ENCODE measurements at places on chromosomes 7 and 10.

DNA sequence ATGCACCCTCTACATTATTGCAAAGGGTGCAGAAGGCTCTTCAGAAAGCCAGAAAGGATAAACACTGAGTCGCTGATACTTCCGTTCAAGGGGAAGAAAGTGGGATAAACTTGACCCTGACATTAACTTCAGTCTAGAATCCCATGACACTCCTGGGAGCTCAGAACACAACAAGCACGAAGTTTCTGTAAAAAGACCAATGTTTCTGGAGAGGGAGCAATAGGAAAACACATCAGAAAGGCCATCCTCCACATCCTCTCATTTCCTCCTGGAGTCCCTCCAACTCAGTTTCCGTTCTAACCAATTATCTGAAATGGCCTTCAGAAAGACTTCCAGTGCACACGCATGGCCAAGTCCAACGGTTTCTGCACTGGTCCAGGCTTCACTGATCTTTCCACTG is 113.5 kb downstream of the SORBS1 start:
- no peak for DNase-seq

- DNase-seq = no peak
Measured at GRCh38 chr7:141497391-141497790, 53.8 kb upstream of the AGK start.

DNA sequence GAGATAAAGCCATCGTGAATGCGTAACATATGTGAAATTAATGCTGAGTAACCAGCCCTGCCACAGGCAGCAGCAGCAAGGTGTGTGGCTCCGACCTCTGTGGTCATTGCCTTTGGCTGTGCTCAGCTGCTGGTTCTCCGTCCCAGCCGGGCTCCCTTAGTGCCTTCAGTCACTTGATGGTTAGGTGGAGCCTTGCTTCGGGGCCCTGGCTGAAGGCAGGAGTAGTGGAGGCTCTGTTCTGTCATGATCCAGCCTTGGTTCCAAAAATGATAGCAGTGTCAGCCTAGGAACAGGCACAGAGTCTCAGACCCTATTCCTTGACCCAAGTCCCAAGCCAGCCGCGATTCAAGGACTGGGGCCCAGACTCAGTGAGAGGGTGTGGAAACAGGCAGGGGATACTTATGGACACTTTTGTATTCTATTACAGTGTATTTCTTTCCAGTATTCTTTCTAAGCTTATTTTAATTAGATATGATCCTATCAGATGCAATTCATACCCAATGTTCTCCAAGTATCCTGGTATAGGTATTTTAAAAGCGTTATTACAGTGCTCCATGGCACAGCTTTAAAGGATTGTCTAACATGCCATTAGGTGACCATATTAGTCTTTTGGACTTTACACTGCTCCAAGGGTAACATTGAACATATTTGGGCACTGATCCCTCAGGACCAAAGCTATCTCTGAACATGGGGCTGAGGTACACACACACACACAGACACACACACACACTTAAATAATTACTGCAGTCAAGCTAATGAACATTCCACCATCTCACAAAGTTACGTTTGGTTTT is 9.0 kb downstream of the SCART1 start:
- no peak for DNase-seq

DNA sequence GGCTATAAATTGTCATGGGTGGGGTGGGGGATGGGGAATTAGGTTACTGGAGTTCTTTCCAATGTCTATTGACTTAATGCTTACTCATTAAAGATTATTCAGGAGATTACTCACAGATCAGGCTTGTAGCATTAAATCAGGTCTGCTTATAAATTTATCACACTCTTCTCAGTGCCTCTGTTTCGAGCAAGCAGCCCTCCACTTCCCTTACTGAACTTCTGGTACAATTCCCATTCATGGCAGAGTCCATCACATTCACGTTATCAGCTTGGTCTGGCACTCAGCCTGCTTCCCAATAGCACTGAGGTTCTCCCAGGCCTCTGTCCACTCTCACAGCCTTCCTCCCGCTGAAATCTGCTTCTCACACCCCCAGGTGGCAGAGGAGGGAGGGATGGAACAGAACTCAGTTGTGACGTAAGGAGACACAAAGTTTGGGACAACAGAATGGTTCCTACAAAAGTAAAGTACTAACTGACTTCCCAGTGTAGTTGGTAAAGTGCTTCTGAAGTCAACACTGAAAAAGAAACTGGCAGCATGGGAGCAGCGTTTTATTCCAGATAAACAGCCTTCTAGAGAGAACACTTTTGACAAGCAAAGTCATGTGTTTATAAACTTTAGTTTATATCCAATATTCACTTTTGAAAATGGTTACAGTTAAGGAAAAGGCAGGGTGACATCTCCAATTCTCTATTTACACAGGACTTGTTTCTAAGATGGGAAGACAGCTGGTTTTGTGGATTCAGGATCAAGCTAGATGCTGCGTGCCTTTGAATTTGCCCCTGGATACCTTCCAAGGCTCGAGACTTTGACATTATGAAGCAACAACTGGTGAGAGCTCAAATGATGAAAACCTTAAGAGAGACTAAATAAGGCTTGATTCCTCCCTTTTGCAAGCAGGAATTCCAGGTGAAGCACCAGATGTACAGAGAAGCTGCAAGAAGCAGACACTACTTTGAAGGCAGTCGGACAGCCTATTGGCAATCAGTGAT is 81.4 kb downstream of the ATXN7L1 start:
- no peak for DNase-seq

DNA sequence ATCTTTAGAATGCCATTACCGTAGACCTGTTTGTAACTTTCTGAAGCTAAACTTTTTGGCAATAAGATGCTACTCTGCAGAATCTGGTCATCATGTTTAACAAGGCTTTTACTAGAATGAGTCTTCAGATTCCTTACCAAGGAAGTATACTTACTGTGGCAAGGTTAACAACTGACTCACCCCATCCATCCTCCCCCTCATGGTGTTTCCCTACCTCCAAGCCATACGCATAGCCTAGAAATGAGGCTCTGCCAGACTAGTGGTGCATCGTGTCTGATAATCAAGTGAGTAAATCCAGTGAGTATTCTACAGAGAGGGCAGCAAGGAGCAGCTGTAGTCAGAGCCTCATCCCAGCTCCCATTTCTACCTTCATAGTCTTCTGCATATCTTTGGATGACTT is 223.6 kb downstream of the IPMK start:
- no peak for DNase-seq

DNA sequence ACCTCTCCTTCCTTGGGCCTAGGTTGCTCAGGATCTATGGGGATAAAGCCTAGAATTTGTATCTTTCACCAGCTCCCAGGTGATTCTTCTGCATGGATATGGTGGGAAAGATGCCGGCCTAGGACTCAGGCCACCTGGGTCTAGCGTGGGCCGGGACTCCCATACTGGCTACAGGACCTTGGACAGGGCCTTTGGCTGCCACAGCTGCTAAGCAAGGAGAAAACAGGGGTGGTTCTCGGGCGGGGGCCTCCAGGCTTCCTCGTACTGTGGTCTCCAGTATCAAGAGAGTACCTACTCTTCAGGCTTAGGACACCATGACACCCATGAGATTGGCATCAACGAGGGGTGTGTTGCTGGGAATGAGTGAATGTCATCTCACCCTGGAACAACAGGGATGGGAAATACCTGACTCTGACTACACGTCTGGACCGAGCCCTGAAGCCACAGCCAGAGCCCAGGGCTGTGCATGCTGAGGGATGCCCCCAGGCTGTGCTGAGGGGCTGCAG is 120.3 kb upstream of the ADAM12 start:
- DNase-seq = no peak

DNA sequence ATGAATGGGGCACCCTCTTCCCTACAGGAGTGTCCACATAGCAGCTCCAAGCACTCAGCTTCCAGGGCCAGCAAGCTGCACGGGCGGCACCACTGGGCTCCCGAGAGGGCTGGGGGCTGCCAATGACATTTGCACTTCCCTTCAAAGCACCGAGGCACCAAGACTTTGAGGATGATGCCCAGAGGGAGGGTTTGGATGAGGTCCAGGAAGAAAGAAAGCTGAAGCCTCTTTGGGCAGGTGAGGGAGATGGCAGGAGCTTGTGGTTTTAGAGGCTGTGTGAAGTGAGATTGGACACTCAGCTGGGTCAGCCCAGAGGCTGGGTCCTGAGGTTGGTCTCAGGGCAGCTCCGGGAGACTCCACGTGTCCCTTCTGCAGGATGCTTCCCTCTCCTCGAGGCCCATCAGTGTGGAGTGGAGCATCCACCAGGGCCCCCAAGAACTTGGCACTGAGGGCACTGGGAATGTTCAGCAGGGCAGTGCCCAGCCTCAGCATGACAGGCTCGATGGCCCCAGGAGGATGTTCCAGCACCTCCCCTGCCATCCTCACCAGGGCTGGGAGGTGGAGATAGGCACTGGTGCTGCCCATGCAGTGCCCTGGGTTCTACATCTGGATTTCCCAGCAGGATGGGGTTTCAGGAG is 54.9 kb upstream of the IGFBP3 start:
- DNase-seq = no peak

DNA sequence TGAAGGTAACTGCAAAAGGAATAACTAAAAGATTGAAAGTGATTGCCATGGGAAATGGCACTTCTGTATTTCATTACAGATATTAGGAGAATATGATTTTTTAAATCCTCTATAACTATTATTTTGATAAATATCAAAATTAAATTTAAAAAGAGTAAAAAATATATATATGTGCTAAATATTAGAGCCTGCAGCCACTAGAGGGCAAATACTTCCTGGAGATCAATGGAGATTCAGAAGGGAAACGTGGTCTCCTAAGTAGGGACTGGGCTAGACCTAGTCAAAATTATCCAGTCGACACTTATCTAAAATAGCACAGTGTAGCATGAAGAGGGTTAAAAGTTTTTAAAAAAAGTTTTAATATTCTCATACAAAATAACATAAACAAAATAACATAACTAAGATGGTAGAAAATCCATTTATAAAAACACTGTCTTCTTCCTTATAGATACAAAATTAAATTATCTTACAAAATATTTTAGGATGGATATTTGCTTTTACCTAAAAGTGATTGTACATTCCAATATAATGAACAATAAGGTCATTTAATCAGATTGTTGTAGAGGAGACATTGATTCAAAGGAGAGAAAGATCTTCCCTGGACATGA is 434.3 kb downstream of the MDFIC start:
- peak; percentile 11 for DNase-seq

- DNase-seq = no peak
Measured at GRCh38 chr10:57987055-57987721, 280.5 kb downstream of the IPMK start.

- DNase-seq = no peak
Measured at GRCh38 chr7:71303566-71303965, 171.6 kb downstream of the GALNT17 start.

- no peak for DNase-seq
Measured at GRCh38 chr7:99601656-99602310, 3.7 kb downstream of the TMEM225B start.
